ENCODE measurements at places on chromosomes 7 and 10.

GRCh38 chr7:80450621-80451308 lies 61.1 kb downstream of the GNAT3 start:
- no peak for DNase-seq

GRCh38 chr10:23001901-23002516 lies 74.2 kb downstream of the ARMC3 start:
- no peak for DNase-seq

- no peak for DNase-seq
Observed at GRCh38 chr10:77592946-77593636, 44.5 kb downstream of the KCNMA1 start.

GRCh38 chr10:78663721-78664120 lies 405.0 kb upstream of the ZMIZ1 start:
- DNase-seq = no peak

DNA sequence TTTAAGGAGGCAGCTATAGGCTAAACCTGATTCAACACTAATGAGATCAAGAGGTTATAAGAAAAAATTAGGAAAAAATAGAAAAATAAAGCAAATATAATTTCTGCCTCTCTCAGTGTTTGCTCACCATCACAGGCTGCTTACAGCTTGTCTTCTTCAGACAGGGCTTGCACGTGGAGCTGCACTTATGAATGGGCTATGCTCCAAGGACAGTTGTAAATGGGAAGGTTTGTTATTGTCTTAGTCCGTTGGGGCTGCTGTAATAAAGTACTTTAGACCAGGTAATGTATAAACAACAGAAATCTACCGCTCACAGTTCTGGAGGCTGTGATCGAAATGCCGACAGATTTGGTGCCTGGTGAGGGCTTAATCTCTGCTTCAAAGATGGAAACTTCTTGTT lies 219.8 kb downstream of the NEBL start:
- DNase-seq = no peak

All from stimulated activated CD4-positive, alpha-beta T cell treated with anti-CD3 and anti-CD28 coated beads, Interleukin-1b, Interleukin-23, amount 100 ng/mL, for 24 hours (primary cell).